Spinal cord (tissue), 10 donors: ENCODE measurements at places on chromosomes 12 and 14. TPM values are rescaled to one million over a fixed set of nuclear protein-coding genes. Genes with fewer than 3 reads are reported as not detected.

BDKRB2 gene
- polyA plus RNA-seq: 1.3 TPM

KCNJ8 gene
- polyA plus RNA-seq: 15.8 TPM

SLC7A7 gene
- 11.4 TPM for polyA plus RNA-seq

RPL36AL gene
- 136 TPM for polyA plus RNA-seq

NGB gene
- polyA plus RNA-seq: 16.3 TPM

SPTB gene
- 42.3 TPM for polyA plus RNA-seq

TPH2 gene
- polyA plus RNA-seq: 0.43 TPM

KCNH5 gene
- 3.5 TPM for polyA plus RNA-seq

DBX2 gene
- polyA plus RNA-seq: 27.8 TPM

PFDN5 gene
- polyA plus RNA-seq: 566 TPM

VPS29 gene
- 161 TPM for polyA plus RNA-seq

RD3L gene
- polyA plus RNA-seq: not detected

TCTN2 gene
- polyA plus RNA-seq: 17.0 TPM

DYRK4 gene
- 48.1 TPM for polyA plus RNA-seq

RPS6KL1 gene
- 55.3 TPM for polyA plus RNA-seq

CLEC1B gene
- 0.30 TPM for polyA plus RNA-seq

TMEM63C gene
- 22.8 TPM for polyA plus RNA-seq

AICDA gene
- polyA plus RNA-seq: 0.13 TPM

MNAT1 gene
- polyA plus RNA-seq: 27.3 TPM

KRT74 gene
- polyA plus RNA-seq: 0.20 TPM

TPPP2 gene
- 0.59 TPM for polyA plus RNA-seq

BATF gene
- polyA plus RNA-seq: 2.6 TPM

USP44 gene
- 3.2 TPM for polyA plus RNA-seq

CD27 gene
- 3.6 TPM for polyA plus RNA-seq

CISTR gene
- 1.1 TPM for polyA plus RNA-seq

TMEM233 gene
- polyA plus RNA-seq: 3.7 TPM

SSTR1 gene
- 33.9 TPM for polyA plus RNA-seq

PTPN6 gene
- polyA plus RNA-seq: 7.9 TPM

MRPS35 gene
- 50.9 TPM for polyA plus RNA-seq

DEPDC4 gene
- 2.1 TPM for polyA plus RNA-seq

LHX5 gene
- polyA plus RNA-seq: 13.0 TPM

PPHLN1 gene
- polyA plus RNA-seq: 52.1 TPM

VCPKMT gene
- 16.4 TPM for polyA plus RNA-seq

FOXN4 gene
- polyA plus RNA-seq: 1.3 TPM

IAPP gene
- polyA plus RNA-seq: 0.30 TPM

OR10G3 gene
- polyA plus RNA-seq: not detected

C12orf54 gene
- 1.1 TPM for polyA plus RNA-seq

TAS2R43 gene
- 0.63 TPM for polyA plus RNA-seq
